ENCODE measurements at places on chromosomes 2 and 18.

DNA sequence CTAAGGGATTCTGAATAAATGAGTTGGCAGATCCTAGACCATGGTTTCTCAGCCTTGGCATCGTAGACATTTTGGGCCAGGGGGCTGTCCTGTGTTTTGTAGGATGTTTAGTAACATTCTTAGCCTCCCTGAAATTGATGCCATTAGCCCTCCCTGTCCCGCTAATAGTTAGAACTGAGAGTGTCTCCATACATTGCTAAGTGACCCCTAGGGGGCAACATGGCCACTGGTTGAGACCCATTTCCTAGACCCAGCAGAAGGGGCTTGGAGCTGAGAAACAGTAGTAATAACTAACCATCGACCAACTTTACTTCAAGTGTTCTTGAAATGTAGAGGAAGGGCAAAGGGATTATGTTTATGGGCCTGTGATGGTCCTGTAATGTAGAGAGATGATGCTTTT lies 40.8 kb downstream of the KCMF1 start:
- DNase-seq = peak; percentile 61

DNA sequence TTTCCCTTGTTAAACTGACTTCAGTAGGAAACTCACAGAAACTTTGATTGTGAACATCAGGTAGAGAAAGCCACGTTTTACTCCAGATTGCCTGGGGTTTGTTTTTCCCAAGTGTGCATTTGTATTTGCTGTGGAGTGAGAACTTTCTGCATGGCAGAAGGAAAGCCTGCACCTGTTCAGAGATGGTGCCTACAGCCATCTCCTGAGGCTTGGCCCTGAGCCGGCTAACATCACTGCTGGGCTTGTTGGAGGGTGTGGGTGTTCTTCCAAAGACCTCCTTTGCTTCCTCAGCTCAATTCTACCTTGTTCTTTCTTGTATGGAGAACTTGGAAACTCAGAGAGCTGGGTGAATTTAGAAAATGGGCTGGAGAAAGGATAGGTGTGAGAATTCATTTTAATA lies 16.1 kb downstream of the KCNS3 start:
- DNase-seq = no peak

DNA sequence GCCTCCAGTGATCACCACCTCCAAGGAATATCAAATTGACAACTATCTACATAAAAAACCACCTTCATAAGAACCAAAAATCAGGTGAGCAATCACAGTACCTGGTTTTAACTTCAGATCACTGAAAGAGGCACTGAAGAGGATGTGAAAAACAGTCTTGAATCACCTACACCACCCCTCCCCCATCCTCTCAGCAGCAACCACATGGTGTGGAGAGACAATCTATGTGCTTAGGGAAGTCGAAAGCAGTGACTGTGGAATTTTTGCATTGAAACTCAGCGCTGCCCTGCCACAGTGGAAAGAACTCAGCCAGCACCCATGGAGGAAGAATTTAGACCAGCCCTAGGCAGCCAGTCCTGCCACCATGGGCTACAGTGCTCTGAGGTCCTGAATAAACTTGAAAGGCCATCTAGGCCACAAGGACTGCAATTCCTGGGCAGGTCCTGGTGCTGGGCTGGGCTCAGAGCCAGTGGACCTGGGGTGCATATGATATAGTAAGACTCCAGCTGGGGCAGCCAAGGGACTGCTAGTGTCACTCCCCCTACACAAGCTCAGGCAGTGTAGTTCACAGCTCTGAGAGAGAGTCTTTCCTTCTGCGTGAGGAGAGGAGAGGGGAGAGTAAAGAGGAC lies 75.6 kb downstream of the ATL2 start:
- no peak for DNase-seq

- peak; percentile 49 for DNase-seq
Measured at GRCh38 chr2:3626812-3627499, 31.0 kb upstream of the ALLC start.

- no peak for DNase-seq
Measured at GRCh38 chr18:62558015-62558663, 35.3 kb downstream of the ZCCHC2 start.

- no peak for DNase-seq
Measured at GRCh38 chr2:134630504-134631159, 88.2 kb downstream of the TMEM163 start.

DNA sequence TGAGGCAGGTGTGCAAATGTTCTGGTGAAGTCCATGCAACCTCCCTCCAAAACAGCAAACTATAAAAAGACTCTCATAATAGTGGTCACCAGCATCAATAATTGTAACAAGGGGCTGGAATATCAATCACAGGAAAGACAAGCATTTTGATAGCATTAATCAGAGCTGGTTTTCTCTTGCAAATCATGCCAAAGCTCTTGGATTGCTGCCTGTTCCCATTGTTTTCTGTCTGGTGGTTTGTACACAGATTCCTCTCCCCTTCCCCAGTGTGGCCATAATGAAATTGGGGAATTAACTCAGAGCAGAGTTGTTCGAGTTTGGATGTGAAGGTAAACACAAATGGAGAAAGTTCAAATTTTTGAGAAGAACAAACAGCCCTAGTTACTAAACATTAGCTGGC lies 134.2 kb downstream of the CDCA7 start:
- DNase-seq = no peak

- DNase-seq = no peak
Measured at GRCh38 chr2:165952741-165953211, 800 bp downstream of the TTC21B start.

DNA sequence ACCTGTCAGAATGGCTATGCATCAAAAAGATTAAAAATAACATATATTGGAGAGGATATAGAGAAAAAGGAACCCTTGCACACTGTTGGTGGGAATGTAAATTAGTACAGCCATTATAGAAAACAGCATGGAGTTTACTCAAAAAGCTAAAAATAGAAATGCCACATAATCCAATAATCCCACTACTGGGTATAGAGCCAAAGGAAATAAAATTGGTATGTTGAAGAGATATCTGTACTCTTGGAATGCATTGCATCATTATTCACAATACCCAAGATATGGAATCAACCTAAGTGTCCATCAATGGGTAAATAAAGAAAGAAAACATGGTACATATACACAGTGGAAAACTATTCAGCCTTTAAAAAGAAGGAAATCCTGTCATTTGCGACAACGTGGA lies 77.2 kb downstream of the C1D start:
- DNase-seq = no peak

GRCh38 chr18:3444296-3444695 lies 5.7 kb upstream of the TGIF1 start:
- no peak for DNase-seq

DNA sequence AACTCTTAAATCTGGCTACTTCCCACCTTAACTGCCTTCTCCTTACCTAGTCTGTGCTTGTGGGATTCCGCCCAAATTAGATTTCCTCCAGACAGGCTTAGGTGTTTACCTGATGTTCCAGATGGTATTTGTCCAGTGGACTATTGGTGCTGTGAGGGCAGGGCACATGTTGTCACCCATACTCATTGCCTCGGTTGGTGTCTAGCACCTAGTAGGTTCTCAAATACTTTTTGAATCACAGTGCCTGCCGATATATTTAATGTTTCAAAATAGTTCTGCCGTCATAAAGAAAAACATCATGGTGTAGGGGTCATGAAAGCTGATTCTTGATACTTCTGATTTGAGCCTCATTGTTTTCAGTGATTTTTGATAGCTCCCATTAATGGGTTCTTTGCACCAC lies 1.1 kb downstream of the SEPTIN2 start:
- no peak for DNase-seq

GRCh38 chr2:13758412-13758811 lies 874.1 kb upstream of the LRATD1 start:
- no peak for DNase-seq

DNA sequence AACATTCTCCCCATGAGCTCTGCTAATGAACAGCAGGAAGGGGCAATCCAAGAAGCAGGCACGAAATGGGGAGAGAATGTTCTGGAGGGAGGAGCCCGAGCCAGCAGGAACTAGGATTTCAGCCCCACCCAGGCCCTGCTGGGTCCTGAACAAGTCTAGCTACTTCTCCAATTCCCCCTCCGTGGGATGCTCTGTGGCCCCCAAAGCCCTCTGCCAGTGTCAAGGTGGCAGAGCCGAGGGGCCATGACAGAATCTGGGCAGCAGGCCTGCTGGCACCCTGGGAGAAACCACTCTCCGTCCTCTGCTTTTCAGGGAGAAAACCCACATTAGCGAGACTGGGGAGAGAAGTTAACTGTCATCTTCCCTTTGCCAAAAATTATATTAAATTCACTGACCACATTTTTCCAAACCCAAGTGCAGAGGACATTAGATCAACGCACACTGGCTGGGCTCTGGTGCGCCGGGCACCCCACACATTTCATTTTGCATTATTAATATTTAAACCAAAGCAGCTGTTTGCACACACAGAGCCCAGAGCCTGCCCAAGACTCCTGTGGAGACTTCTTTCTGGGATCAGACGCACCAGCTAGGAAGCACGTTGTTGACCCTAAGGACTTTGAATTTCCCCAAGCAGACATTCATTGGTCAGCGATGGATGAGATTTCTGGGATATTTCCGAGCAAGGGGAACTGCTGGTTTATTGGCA lies 80.2 kb upstream of the PKDCC start:
- DNase-seq = no peak

GRCh38 chr2:155250800-155251199 lies 552.3 kb downstream of the KCNJ3 start:
- DNase-seq = no peak

DNA sequence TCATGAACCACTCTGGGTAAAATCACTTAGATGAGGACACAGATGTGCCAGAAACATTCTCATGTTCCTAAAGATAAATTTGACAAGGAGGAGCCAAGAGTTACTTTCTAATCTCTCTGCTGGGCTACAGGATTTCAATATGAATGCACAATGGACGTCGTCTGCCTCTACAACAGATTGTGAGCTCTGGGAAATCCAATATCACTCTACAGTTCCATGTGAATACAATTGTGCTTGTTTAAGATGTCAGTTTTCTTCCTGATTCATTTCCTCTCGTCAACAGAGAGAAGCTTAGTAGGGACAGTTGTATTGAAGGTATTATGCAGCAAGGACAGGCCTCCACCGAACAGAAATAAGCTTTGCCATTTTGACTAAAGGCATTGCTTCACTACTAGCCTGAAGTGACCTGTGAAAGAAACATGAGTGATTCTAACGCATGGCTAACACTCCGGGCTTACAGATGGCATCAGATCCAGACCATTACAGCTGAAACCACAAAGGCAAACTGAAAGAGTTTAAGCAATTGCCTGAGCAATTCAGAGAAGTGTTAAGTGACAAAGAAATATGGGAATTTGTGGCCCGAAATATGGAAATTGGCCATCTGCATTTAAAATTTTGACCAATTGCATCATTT lies 1591.5 kb downstream of the LRP1B start:
- DNase-seq = no peak

GRCh38 chr18:26487437-26487836 lies 60.9 kb downstream of the KCTD1 start:
- no peak for DNase-seq

DNA sequence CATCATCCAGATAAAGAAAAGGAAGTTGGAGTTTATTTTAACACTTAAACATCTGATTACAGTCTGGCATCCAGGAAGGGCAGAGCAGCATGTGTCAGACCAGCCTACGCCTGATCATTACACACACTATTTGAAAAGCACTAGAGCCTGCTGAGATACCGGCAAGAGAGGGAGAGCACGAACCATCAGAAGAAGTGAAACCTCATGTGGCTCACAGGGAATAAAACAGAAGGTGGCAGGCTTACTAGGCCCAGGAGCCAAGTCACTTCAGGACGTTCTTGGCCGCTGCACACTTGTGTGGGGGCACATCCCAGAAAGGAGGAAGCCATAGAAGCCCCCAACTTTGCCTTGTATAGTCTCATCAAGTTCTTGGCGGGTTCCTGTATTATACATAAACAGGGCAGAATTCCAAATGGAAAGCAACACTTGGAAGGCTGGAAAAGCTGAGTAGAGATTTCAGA lies 105.5 kb downstream of the UGGT1 start:
- no peak for DNase-seq

- DNase-seq = no peak
Measured at GRCh38 chr18:24942144-24942543, 409.8 kb downstream of the ZNF521 start.

DNA sequence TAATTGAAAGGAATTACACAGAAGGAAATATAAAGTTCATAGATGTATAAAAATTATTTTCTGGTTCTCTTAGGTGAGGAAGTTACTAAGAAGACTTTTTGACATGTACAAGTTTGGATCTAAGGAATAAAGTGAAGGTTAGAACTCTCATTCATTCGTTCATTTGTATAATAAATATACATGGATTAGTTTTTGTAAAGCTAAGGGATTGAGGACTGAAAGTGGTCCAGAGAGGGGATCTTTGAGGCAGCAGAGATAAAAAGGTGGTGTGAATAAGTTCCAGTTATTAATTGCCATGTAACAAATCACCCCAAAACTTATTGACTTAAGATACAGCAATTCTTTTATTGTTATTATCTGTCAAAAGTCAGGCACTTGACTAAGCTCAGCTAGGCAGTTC lies 110.1 kb upstream of the CELF4 start:
- no peak for DNase-seq

- DNase-seq = no peak
Measured at GRCh38 chr18:24475926-24476589, 15.6 kb downstream of the HRH4 start.

DNA sequence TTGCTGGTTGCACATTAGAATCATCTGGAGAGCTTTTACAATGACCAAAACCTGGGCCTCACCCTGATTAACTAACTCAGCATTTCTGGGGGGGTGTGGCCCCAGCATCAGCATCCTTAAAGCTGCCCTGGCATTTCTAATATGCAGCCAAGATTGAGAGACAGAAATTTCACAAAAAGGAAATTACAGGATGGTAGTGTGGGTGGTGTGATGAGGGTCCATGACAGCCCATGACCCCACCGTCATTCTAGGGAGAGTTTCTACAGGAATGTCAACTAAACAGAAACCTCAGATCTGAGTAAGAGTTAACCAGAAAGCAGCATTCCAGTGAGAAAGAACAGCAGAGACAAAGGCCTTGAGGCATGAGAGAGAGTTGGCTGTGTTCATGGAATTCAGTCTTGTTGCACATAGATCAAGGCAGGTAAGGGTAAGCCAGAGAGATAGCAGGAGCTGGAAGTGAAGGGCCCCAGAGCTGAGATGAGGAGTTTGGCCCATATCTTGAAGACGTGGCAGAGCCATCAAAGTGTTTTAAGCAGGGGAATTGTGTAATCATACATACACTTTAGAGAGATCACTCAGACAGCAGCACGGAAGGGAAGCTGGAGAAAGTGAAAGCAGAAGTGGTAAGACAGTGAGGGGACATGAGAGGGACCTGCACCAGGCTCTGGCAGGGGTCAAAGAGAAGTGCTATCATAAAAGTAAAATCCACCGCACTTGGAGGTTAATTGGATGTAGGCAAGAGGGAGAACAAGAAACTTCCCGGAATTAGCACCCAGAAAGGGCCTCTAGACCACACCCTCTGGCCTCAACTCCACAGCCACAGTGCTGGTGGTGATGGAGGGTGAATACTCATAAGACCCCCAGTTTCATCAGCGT lies 7.8 kb upstream of the TRABD2A start:
- peak; percentile 79 for DNase-seq

- DNase-seq = no peak
Measured at GRCh38 chr2:149716687-149717086, 129.1 kb upstream of the MMADHC start.

GRCh38 chr2:195984923-195985726 lies 83.5 kb downstream of the DNAH7 start:
- DNase-seq = no peak

- no peak for DNase-seq
Measured at GRCh38 chr18:39007031-39007902, 1441.7 kb upstream of the CELF4 start.

GRCh38 chr18:73945130-73945792 lies 202.4 kb downstream of the FBXO15 start:
- DNase-seq = no peak
